Left forelimb (tissue), 1 donor: ENCODE measurements at places on chromosomes 6 and 20.

DNA sequence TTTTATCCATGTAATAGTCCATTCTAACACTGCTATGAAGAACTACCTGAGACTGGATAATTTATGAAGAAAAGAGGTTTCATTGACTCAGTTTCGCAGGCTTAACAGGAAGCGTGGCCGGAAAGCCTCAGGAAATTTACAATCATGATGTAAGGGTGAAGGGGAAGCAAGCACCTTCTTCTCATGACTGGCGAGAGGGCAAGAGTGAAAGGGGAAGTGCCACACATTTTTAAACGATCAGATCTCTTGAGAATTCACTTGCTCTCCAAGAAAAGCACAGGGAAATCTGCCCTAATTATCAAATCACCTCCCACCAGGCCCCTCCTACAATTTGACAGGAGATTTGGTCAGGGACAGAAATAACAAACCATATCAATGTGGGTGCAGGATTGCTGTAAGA is 859.7 kb downstream of the EPHA7 start:
- DNase-seq, result no peak

DNA sequence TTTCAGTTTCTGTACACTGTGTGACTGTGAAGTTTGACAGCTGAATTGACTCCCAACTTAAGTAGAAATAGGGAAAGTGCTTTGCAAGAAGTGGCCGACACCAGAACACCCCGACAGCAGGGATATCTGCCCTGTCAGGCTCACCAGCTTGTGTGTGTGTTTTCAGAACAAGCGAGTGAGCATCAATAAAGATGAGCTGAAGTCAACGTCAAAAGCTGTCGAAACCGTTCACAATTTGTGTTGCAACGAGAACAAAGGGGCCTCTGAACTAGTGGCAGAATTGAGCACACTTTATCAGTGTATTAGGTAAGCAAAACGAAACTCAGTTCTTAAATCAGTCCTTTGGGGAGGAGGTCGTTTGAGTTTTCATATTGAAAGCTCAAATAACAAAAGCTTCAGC is 10.7 kb downstream of the NELFCD start:
- DNase-seq, result no peak

DNA sequence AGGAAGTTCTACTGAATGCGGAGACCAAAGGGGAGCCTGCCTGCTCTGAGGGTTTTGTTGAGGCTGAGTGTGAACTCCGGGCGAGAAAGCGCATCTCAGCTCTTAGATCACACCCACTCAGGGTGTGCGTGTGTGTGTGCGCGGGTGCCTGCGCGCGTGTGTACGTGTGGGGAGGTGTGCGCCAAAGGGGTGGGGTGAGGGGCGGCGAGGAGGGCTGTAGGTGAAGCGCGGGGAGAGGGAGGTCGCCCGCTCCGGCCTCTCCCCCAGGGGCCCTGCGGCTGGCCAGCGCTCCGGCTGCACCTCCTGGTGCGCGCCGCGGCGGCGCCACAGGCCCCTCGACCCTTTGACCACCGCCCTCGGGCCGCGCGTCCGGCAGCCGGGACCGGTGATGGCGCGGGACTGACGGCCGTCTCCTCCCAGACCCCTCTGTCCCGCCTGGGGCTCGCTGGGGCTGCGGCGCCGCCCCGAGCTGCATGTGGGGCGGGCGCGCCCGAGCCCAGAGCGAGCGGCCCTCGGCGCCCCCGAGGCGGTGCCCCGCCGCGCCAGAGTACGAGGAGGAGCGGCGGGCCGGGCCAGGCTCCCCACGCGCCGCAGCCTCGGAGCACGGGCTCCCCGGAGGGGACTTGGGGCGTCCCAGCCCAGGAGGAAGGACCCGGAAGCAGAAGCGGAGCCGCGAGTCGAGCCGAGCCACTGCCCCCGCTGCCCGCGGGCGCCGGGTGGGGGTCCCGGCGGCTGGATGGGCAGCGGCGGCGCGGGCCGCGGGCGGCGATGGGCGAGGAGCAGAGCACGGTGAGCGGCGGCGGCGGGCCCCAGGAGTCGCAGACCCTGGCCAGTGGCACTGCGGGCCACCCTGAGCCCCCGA is at the start of gene RNF217:
Gene RNF217 (plus strand): TSS at position 661 of the 862 bp plus-strand sequence. CDS start 108 bp downstream, at position 769.
- peak; percentile 82 for DNase-seq

- no peak for DNase-seq
Measured at GRCh38 chr6:132971676-132972075, 157.3 kb downstream of the RPS12 start.

DNA sequence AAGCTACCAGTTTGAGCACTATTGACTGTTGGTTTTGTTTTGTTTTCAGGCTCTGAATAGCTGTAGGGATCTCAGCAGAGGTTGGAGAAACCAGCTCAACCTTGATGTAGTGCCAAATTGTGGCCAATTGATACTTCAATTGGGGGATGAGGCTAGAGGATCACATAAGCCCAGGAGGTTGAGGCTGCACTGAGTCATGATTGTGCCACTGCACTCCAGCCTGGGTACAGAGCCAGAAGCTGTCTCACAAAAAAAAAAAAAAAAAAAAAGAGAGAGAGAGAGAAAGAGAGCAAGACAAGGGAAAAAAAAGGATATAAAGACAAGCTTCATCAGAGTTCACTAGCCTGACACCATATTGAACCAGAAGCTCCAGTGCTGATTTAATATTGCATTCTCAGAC is 702.1 kb downstream of the FRK start:
- DNase-seq, result no peak

GRCh38 chr6:17980329-17980728 is 7.1 kb downstream of the KIF13A start:
- no peak for DNase-seq

DNA sequence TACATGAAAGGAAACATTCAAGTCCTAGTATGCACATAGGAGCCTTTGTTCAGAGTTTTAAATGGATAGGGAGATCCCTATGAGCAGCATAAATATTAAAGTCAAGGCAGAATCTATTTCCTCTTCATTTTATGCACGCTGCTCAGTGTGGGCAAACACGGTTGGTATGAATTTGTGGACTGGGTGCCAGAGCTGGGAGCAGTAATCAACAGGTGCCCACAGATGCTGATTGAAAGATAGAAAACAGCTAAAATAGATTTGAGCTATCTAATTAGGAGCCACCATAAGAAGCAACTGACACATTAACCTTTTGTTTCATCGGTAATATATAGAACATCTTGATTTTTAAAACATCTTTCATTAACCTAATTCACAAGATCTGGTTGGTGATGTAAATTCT is 175.5 kb downstream of the EYS start:
- DNase-seq, result no peak

- no peak for DNase-seq
Measured at GRCh38 chr6:47203266-47203937, 106.3 kb downstream of the TNFRSF21 start.

DNA sequence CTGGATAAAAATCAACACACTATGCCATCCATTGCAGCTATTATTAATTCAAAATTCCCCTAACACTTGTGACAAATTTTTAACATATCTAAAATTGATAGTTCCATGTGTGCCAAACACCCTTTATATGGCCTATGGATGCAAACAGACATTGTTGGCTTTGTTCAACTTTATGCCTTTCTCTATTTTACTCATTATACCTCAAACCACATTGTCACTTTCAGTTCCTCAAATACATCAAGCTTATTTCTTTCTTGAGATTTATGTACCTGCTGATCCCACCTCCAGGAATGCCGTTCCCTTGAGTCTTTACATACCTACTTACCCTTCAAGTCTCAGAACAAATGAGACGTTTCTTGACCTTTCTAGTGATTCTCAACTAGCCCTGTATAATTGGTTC is 193.5 kb upstream of the PLN start:
- DNase-seq, result no peak

DNA sequence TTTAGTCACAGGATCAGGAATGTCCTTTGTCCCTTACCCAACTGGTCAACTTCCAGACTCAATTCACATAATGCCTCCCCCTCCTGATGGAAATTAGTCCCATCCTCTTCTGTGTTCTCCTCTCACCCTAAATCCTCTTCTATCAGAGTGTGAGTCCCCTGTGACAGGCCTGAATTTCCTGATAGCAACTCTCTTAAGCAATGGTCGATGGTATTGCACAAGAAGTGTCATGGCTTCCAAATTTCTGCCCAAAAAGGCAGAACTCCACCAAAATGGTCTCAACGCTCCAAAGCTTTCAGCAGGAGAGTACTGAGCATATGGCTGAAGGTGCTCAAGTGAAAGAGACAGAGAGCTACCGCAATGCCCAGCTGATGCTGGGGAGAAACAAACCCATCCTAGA is 2.4 kb downstream of the PREP start:
- no peak for DNase-seq

- no peak for DNase-seq
Measured at GRCh38 chr6:164097551-164098398, 683.3 kb downstream of the QKI start.

DNA sequence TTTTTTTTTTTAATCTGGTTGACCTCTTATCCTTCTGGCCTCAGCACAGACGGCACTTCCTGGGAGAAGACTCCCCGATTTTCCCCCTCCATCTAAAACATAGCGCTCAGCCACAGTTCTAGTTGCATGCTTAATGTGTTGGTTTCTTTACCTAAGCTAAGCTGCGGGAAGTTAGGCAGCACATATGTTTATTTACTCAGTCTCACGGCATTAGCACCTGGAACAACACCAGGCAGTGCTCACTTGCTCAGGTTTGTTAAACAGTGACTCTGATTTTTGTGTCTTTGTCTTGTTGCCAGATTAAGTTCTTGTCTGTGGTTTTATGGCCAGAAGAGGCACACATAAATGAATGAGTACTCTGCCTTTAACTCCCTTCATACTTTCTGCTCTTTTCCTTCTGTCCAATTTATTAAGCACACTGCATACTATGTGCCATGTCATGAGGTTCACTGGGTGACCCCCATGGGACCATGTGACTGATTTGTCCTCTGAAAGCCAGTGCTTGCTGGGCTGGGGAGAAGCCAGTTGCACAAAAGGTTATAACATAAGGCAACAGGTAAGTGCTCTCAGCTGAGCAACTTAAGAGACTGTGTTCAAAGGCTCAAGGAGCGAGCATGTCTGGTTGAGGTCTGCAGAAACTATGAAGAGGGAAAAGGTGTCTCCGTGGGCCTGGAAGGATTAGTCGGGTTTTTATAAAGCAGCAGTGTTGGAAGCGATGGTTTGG is 93.6 kb downstream of the RPP40 start:
- no peak for DNase-seq

- DNase-seq, result no peak
Measured at GRCh38 chr20:25038103-25038410, 19.9 kb downstream of the ACSS1 start.
